ENCODE measurements at places on chromosomes 16 and 17.

- DNase-seq, result no peak
These were observed 32.9 kb upstream of the IL17C start for GRCh38 chr16:88605186-88606147.

- DNase-seq, result peak; percentile 60
These were observed 1.5 kb downstream of the FGF11 start for GRCh38 chr17:7440834-7441195.

GRCh38 chr16:72123426-72123825 is 29.8 kb downstream of the DHX38 start:
- no peak for DNase-seq

DNA sequence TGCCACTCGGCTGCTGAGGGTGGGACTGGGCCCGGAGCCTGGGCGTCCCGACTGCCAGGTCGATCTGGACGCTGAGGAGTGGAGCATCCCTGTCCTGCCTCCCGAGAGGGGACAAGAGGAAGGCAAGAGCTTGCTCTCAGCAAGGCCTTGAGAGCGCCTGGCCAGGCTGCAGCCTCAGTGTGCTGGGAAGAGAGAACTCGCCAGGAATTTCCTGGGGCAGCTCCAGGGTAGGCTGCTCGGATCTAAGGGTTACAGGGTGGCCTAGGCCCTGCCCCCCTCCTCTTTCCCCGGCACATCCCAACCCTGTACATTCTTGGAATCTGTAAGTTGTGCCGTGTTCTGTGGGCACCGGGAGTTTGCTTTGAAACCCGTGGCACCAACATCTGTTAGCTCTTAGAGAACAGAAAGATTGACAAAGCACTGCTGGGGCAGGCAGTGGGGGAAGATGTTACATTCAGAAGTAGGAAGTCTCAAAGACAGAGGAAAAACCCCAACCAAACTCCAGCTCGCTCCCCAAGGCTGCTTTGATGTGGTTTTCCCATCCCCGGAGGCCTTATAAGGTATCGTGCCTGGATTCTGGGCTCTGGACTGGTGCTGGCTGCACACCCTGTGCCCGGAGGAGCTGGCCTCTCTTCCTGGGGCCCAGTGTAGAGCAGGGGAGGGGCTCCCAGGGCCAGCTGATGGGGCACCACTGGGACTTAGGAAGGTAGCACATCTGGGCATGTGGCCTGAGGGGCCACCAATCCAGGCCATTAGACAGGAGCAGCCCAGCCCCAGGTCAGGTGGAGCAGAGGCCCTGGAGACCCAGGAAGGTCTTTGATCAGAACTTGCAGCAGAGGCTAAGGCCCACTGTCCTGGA is 55.2 kb downstream of the NKD1 start:
- no peak for DNase-seq

DNA sequence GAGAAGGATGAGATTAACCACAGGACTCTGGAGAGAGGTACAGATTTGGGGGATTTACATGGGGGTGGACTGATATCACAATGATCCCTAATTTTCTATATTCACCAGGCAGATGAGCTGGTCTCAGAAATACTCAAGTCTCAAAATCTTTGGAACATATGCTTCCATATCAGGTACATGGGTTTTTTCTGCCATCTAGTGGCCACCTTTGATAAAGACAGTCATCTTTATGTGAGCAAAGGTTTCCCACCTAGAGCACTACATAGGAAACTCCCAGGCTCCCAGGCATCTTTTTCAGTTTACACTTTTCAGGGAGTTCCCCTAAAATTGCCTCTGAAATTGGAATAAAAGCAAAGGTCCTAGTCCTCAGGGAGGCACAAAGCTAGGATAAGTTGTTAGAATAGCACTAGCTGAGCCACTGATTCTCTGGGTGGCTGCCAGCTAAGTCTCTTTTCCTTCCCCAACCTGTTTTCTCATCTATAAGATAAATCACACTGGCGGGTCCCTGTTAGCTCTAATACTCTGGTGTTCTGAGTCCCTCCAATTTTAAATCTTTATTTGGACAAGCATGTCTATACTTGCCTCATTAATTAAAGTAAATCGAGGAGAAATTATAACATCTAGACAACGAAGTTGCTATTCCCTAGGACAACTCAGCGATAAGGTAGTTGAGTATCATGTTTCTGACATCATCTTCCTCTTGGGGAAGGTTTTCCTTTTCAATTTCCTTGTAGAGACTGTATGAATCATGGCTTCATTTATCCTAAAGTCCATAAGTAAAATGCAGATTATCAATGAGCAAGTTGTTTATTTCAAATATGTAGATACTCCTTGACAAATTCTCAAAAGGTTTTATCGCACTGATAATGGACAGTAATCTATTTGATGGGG is 19.0 kb upstream of the MON1B start:
- peak; percentile 76 for DNase-seq

GRCh38 chr16:68884861-68885720 is 41.8 kb downstream of the TANGO6 start:
- DNase-seq, result no peak

- no peak for DNase-seq
These were observed 25.0 kb upstream of the KPNB1 start for GRCh38 chr17:47624727-47625068.

DNA sequence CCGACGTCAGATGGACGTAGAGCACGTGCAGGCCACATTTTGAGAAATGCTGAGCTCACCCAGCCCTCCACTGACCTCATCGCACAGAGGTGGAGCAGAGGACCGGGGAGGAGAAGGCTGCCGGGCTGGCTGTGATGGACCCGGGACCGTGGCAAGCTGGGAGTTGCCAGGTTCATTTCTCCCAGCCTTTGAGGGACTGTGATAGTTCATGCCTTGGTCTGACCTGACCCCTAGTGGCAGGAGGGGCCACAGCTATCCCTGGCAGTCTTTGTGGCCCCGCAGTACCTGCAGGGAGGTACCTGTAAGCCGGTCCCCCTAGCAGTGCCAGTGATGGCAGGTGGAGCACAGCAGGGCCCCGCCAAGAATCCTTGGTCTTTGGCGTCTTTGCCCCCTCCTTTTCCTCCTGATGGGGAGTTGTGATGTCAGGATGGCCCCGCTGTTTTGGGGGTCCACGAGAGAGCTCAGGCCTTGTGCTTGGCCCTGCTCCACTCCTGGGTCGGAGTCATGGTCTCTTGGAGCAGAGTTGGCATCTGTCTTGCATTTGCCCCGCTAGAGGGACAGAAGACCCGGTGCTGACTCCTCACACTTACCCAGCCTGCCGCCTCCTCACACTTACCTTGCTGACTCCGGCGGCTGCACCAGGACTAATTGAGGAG is 50.4 kb downstream of the OR1D5 start:
- DNase-seq, result peak; percentile 56

Measured in ACHN (cell line).